ENCODE measurements at places on chromosomes 5 and 9. TPM values are rescaled to one million over a fixed set of nuclear protein-coding genes. Genes with fewer than 3 reads are reported as not detected.

- DNase-seq = no peak
Measured at GRCh38 chr5:180332051-180332517, 21.1 kb downstream of the GFPT2 start.

- DNase-seq = no peak
Measured at GRCh38 chr9:94867281-94867841, 140.9 kb downstream of the AOPEP start.

- no peak for DNase-seq
Measured at GRCh38 chr9:136225748-136226679, 19.6 kb downstream of the QSOX2 start.

DNA sequence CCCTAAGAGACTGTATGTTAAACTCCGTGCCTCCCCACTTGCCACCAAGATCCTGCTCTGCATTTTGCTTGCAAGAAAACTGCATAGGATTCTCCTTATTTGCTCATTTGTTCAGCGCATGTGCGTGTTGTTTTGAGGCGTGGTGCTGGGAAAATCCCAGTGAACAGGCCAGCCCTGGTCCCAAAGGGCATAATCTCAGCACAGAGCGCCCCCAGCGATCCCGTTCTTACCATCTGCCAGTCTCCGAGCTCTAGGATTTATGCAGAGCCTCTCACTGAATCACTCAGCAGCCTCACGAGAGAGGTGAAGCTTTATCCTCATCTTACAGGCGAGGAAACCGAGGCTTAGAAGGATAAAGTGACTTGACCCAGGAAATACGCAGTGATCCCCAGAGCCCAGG, 11.5 kb downstream of the PRRX2 start:
- no peak for DNase-seq

GRCh38 chr9:130352081-130352480, 86.5 kb downstream of the HMCN2 start:
- no peak for DNase-seq

DNA sequence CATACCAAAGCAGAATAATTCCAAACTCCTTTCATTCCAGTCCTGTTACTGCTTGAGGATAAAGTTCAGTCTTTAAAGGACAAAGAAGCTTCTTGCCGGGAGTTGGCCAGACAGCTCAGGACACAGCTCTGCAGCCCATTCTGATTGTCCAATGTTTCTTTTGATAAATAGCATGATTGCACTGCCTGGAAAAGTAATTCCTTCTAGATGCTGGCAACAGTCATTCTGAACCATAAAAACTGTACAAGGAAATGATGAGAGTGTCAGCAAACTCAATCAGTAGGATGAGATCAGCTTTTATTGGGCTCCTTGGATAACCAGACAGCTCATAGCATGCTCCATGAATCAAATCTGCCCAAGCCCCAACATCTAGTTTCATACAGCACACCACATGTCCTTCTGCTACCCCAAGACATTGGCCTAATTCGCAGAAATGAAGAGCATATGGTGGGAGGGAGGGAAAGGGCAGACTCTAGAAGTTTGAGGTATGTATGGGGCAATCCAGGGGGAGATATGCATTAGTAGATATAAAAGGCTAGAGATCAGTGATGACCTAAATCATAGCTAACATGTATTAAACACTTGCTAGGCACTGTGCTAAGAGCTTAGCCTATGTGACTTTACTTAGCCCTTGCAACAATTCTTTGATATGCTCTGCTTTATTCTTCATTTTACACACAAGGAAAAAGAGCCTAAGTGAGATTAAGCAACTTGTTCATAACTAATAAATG, 219.9 kb upstream of the NREP start:
- no peak for DNase-seq

DNA sequence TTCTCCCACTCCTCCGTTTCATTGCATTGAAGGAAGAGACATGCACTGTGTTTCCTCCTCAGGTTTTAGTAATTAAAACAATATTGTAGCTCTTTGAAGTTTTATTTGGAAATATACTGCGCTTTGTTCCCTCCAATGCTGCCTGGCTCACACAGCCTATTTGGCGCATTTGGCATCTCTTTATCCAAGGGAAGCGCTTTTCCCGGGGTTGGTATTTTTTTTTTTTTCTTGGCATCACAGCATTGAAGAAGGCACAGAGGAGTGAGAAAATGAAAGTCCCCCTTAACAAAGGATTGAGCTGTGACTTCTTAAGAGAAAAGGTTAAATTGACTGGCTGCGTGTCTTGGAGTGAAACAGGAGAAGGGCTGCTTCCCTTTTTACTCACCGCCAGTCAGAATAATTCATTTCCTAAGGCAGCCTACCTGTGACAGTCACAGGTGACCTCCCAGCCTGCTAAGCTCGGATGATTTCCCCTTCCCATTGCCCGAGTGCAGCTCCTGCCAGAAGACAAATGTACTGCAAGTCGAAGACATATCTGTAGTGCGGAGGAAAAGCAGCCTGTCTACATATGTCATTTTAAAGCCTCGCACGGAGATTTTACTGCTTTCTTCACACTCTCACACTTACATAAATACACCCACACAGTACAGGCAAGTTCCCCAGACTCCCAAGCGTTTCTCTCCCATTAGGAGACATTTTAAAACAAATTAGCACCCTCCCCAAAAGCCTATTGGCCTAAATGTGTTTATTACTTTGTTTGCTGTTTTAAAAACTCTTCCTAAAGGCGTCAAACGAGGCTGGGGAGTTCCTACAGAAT, 665.5 kb upstream of the ZNF608 start:
- DNase-seq = no peak

DNA sequence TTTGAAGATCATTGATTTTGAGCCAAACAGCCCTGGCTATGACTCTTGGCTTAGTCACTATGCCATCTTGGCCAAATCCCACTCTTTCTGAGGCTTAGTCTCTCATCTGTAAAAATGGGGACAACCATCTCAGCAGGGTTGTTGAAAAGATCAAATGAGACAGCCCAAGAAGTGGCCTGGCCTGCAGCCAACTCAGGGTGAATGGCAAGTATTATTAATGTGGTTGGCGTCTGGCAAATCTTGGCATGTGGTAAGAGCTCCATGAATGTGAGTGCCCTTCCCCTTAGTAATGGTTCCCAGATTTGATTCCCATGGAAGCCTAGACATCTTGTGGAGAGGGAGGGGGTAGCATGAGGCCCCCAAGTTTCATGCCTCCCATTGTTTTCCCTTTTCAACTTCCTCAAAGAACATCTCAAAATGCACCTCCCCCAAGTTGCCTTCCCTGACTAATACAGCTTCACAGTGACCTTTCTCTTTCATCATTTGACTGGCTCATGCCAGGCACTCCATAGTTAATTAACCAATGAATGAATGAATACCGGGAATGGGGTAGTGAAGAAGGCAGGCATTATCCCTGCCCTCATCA, 11.8 kb upstream of the TGFBI start:
- no peak for DNase-seq

DNA sequence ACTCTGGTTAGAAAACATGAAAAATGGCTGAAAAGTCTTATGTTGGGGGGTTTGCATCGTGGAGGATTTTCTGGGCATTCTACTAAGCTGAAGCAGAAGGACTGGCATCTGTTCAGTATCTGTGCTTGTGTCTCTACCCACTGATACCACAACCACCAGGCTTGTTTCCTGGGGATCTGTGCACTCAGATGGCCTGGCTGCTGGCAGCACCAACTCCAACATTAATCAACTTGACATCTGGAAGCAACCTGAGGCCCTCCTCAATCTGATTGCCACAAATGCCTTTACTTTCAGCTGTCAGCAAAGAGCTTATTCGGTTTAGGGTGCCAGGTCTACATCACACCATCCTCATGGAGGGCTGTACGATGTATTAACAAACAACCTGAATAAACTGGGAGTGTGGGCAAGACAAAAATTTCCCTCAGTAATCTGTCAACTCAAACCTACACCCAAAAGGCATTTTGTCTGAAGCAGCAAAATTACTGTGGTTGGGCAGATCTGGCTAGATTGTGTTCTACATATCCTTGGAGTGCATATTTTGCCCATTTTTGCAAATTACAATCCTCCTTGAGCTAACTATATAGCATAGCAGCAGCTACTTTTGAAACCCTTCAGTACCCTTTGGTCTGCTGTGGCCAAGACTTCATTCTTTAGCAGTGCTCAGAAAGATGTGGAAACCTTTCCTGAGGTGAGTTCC, 74.6 kb downstream of the FOXD1 start:
- no peak for DNase-seq

- DNase-seq = no peak
Measured at GRCh38 chr9:125137200-125137599, 6.1 kb downstream of the SCAI start.

DNA sequence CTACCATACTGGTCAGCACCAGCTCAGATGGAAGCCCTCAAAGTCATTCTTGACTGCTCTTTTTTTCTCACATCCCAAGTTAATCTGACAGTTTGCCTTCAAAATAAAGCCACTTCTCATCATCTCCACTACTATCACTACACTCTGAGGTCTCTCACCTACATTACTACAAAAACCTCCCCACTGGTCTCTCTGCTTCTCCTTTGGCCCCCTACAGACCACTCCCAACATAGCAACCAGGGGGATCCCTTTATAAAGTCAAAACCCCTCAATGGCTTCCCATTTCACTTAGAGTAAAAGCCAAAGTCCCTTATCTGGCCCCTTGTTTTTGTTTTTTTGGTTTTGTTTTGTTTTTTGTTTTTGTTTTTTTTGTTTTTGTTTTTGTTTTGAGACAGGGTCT, 4.6 kb downstream of the ARAP3 start:
- no peak for DNase-seq

The ECM2 gene
- total RNA-seq = 10.8 TPM

The ELOVL7 gene
- total RNA-seq = 3.9 TPM

The IL4 gene
- total RNA-seq = not detected

The SPARC gene
- total RNA-seq = 273 TPM

The SPATA31A5 gene
- not detected for total RNA-seq

The SPINK7 gene
- 65.3 TPM for total RNA-seq
